Uterus (tissue), 4 donors: ENCODE measurements at places on chromosomes 5 and 9. TPM values are rescaled to one million over a fixed set of nuclear protein-coding genes. Genes with fewer than 3 reads are reported as not detected.

GRCh38 chr5:34688015-34688810, 32.1 kb downstream of the RAI14 start:
- DNase-seq, result no peak

- DNase-seq, result no peak
These were observed 84.0 kb downstream of the COL5A1 start for GRCh38 chr9:134725605-134725940.

Gene FRRS1L
- total RNA-seq, result 9.7 TPM

- DNase-seq, result no peak
These were observed 288.7 kb downstream of the DOCK8 start for GRCh38 chr9:503326-503725.

DNA sequence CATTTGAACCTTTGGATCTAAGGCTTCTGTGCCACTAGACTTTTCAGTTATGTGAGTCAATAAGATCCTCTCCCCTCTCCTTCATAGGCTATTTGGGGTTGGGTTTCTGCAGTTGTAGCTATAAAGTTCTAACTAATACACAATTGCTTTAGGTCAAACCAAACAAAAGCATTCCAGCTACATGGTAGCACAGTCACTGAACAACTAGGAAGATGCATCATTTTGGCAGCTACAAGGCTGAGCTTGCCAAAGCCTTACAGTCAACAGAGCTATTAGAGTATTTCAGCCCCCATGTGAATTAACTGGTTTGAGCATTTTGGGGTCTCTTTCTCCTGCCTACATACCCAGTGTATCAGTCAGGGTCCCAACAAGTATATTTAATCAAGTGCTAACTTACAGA, 234.6 kb downstream of the ZNF608 start:
- no peak for DNase-seq

DNA sequence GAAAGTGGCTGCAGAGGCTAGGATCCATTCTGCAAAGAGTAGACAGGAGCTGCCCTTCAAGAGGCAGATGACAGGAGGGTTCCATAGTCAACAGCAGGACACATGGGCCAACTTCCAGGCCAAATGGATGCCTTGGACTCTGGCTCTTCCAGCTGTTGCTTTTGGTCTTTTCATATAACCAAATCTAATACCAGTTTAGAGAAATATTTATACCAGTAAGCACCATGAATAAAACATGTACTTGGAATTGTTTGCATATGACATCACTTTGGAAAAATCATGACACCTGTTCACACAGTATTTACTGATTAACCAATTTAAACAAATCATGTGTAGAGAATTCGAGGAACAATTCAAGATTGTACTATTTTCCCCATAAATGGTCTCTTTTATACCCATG, 481.3 kb downstream of the DMRT2 start:
- DNase-seq, result no peak

DNA sequence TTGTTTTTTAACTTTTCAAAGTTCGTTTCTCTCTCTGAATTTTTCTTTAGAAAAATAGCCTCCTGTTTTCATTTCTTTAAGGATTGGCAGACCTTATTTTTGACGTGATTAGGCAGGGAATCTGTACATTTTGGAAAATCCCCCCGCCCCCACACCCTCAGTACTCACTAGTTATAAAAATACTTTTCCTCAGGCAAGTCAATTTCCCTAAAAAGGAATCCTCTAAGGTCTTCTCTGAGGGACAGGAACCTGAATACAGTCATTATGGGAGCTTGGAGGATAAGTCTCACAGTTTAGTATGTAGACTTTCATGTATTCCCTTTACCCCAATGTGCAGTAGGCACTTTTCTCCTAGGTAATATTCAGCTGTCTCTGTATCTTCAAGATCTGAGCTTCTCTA, 3.9 kb upstream of the FER start:
- DNase-seq, result no peak

DNA sequence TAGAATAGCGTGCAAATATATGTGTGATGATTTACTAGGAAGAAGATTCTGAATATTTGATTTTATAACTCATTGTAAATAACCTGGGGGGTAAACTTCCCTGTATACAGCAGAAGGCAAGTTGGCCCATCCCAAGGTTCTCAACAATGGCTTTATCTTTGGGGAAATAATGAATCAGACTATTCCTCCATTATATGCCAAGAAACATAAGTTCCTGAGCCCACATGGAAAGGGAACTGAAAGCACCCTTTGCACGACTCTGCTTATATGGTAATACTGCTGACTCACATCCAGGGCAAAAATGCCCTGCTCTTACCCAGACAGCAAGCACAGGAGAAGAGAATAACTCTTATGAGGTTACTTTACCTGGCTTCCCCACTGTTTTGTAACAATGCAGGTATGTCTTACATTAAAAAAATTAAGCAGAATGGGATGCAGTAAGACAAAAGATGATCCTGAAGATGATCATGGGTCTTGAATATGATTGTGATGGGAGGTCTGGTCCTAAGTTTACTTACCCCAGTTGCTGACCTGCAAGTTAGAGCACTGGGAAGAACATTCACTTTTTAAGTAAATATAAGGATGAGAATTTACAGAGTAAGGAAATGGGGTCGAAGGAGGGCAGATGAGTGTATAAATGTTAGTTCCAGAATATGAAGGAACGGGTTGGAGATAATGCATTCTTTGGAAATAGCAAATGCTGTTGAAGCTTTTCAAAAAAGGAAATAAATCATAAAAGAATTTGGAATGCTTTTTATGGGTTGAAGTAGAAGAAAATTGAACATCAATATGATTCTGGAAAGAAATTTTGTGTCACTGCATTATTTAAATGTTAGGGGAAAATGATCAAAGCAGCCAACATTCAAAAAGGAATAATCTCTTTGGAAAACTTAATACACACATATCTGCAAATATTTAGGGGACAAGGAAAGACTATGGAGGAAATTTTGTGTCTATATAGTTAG, 428.4 kb upstream of the MPDZ start:
- no peak for DNase-seq

Gene DHFR
- total RNA-seq, result 1.8 TPM

Gene NIM1K
- total RNA-seq, result 0.35 TPM

DNA sequence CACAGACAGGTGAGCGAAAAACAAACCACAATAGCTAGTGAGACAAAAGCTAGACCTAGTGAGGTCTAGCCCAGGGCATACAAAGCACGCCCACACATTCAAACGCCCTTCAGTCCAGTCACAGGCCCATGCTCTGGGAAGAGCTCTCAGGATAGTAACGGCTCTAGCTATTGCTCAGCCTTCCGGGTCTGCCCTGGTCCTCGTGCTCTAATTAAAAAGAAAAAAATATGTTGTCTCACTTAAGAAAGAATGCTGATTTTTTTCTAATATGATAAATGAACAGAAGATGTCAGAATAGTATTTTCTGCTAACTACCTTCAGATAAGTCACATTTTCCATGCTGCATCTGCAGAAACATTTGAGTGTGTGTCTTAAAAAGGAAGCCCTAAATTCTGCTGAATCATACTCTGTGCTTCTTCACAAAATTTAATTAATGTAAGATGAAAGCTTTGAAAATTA, 94.5 kb downstream of the PLPP1 start:
- DNase-seq, result peak; percentile 48

Gene IRX2
- total RNA-seq, result not detected

Gene C9orf40
- 17.6 TPM for total RNA-seq

- peak; percentile 85 for DNase-seq
These were observed 75.1 kb downstream of the FGF18 start for GRCh38 chr5:171494452-171495121.

DNA sequence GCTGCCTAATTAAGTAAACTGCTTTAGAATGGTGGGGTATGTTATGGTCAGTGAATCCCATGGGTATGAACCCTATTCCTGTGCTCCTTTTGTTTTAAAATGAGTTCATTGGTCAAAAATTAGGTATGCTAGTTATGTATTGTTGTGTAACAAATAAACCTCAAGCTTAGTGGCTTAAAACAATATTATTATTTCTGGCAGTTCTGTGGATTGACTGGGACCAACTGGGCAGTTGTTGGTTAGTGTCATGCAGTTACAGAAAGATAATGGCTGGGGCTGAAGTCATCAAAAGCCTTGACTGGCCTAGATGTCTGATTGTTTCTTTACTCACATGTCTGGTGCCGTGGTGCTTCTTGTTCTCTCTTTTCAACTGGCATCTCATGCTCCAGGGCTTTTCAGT, 8.9 kb upstream of the PTAR1 start:
- no peak for DNase-seq

- no peak for DNase-seq
These were observed 1.6 kb downstream of the BTNL3 start for GRCh38 chr5:180990086-180990881.

DNA sequence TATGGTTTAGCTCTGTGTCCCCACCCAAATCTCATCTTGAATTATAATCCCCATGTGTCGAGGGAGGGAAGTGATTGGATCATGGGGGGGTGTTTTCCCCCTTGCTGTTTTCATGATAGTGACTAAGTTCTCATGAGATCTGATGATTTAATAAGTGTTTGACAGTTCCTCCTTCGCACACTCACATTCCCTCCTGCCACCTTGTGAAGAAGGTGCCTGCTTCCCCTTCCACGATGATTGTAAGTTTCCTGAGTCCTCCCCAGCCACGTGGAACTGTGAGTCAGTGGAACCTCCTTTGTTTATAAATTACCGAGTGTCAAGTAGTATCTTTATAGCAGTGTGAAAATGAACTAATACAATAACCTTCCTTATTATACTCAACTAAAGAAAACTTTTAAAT, 24.3 kb upstream of the TEX10 start:
- DNase-seq, result no peak

GRCh38 chr9:98101868-98102273, 17.2 kb downstream of the TRIM14 start:
- DNase-seq, result no peak

DNA sequence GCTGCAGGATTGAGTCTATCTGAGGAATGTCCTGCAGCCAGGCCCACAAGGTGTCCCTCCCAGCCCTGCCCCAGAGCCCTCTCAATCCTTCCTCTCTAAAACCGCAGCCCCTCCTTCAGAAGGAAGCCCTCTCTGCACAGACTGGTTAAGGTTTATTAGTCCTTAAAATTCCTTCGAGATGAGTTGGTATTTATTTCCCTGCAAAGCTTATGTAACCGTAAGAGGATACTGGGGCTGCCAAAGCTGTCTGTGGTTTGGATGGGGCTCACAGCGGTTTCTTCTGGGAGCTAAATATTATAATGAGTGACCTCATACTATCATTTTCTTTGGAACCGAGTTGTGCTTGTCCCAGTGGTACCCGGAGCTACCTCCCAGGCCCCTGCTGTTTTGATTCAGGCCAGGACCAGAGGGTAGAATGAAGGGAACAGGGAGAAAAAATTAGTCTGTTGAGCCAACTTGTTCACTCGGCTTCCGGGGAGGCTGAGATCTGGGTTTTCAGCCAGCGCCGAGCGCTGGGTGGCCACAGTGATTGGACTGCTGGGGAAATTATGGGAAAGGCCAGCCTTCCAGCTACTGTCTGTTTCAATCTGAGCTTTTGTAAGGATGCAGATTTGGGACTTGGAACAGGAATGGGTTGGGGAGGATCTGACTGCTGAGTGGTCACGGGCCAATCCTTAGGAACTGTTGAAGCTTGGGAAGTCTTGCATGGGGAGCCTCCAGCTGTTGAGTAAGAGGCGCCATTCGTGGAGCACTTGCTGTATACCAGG, 107.5 kb downstream of the NDFIP1 start:
- DNase-seq, result peak; percentile 78

DNA sequence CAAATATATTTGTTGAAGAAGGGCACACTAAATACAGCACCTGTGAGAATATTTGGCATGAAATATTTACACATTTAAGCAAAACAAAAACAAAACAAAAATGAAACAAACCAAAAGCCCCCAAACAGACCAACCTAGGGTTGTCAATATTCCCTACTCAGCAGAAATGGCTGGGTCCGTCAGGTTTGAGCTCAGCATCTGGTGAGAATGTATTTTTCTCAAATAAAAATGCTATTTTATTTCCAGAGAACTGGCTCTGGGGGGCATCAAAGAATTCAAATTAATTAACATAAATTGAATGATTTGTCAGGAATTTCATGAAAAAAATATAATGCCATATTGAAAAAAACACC, 142.8 kb upstream of the COL5A1 start:
- DNase-seq, result no peak

- no peak for DNase-seq
These were observed 593.7 kb upstream of the KLF4 start for GRCh38 chr9:108083160-108083750.
